ENCODE measurements at places on chromosomes 13 and 19.

DNA sequence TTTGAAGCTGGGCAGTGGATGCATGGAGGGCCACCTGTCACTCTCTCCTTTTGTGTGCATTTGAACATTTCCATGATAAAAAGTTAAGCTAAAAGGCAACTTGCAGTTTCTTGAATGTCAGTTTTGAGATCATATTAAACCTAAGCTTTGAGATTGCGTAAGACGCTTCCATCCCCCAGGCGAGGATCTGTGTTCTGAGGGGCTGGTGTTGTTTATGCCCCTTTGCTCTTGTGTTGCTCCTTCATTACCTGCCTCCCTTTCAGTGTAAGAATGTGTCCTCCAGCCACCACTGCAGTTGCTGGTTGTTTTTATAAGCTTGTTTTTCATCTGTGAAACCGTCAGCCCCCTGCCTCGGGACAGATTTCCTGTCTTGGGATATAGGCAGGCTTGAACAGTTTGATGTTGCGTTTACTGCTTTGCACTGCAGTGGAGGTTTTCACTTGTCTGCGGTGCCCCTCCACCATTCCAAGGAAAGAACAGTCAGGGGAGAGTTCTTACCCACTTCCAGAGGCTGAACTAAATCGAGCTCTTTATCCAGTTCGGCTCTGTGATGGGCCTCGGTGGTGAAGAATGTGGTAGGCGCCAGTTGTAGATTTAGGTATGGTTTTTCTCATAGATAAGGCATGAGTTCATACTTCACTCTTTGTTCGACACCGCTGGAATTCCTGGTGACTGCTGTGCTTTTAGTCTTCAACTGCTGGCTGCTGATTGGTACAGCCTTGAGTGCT, 96.8 kb downstream of the ARHGEF7 start:
- H3K4me3 ChIP-seq = no peak overlapping the region
- no peak for DNase-seq
- no peaks in the 10 kb centered on the region for H3K27me3 ChIP-seq

- no peaks in the 10 kb centered on the region for H3K36me3 ChIP-seq
- no peak overlapping the region for H3K27ac ChIP-seq
- H3K4me1 ChIP-seq = no peaks in the 10 kb centered on the region
- no peak for DNase-seq
- no peak overlapping the region for H3K4me3 ChIP-seq
These were observed 50.3 kb upstream of the ANKRD10 start for GRCh38 chr13:110965038-110965754.

GRCh38 chr13:78609464-78610205, 6.3 kb upstream of the POU4F1 start:
- DNase-seq = no peak
- H3K27me3 ChIP-seq = peaks cover 59% of the 10 kb centered on the region
- H3K4me1 ChIP-seq = peaks cover 5% of the 10 kb centered on the region
- no peaks in the 10 kb centered on the region for H3K36me3 ChIP-seq

GRCh38 chr19:45200568-45200967, 22.0 kb downstream of the BLOC1S3 start:
- no peaks in the 10 kb centered on the region for H3K27me3 ChIP-seq
- H3K4me1 ChIP-seq = no peaks in the 10 kb centered on the region
- DNase-seq = no peak
- H3K36me3 ChIP-seq = no peaks in the 10 kb centered on the region
